ENCODE measurements at places on chromosomes 3 and 15.

GRCh38 chr3:99250821-99251355 lies 349.4 kb upstream of the DCBLD2 start:
- DNase-seq: no peak

DNA sequence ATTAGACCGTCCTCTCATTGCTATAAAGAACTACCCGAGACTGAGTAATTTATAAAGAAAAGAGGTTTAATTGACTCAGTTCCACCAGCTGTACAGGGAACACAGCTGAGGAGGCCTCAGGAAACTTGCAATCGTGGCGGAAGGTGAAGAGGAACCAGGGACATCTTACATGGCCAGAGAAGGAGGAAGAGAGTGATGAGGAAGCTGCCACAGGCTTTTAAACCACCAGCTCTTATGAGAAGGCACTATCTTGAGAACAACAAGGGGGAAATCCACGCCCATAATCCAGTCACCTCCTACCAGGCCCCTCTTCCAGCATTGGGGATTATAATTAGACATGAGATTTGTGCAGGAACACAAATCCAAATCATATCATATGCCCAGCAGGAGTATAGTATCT lies 138.5 kb downstream of the ALCAM start:
- DNase-seq: peak; percentile 32

GRCh38 chr3:172229462-172229861 lies 190.1 kb downstream of the FNDC3B start:
- DNase-seq: no peak

- no peak for DNase-seq
Observed at GRCh38 chr3:55322638-55323037, 164.5 kb downstream of the WNT5A start.

GRCh38 chr3:126152901-126153694 lies 27.3 kb downstream of the ALDH1L1 start:
- no peak for DNase-seq

DNA sequence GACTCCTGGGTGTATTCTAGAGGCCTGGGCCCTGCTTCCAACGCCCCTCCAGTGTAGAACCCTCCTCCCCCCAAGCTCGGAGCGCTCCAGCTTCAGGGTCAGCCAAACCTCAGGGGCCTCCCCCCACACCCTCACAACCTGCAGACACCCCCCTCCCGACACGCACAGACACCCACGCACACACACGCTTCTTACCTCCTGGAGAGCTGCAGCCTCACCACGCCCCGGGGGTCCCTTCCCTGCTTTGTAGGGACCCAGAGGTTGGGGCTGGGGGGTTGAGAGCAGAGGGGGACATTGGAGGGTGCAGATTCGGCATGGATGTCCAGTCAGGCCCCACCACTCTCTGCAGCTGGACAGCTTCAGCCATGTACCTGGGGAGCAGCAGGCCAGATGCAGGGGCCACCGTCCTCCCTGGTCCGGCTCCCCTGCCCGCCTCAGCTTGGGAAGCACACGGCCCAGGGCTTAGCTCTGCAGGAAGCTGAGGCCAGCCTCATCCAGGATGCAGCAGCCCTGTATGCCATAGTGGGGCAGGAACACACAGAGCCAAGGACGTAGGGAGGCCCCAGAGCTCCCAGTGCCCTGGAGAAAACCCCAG lies 13.0 kb downstream of the ZDHHC19 start:
- no peak for DNase-seq

DNA sequence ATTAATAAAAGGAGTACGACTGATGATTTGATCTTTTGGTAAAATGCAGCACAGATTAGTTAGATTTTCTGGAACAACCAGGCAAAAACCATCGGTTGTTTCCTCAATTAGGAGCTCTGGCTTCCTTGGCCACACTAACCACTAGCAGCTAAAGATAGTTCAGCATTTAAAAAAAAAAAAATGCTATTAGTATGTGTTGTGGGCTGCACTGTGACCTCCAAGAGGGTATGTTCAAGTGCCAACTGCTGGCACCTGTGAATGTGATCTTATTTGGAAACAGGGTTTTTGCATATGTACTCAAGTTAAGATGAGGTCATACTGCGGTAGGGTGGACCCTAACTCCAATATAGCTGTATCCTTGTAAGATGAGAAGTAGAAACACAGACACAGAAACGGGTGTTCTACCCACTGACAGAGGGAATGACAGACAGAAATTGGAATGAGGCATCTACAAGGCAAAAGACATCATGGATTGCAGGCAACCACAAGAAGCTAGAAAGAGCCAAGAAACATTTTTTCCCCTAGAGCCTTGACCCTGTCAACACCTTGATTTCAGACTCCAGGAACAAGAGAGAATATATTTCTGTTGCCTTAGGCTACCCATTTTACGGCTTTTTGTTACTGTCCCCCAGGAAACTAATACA lies 534.6 kb upstream of the ROBO2 start:
- DNase-seq: no peak

DNA sequence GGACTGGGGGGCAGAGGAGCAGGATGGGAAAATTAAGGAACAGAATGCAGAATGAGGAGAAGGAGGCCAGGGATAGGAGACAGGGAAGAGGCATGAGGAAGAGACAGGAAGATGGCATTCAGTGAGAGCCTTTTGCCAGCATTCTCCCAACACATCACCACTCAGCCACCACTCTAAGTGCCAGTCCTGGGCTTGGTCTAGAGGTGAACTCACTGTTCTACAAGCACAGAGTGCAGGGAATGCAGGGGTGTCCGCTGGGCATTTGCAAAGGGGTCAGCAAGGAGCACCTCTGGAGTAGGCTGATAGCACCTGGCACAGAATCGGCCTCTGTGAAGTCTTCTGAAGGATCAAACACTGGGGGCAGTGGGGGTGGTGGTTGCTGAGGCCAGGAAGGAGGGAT lies 14.6 kb upstream of the IGDCC3 start:
- no peak for DNase-seq

DNA sequence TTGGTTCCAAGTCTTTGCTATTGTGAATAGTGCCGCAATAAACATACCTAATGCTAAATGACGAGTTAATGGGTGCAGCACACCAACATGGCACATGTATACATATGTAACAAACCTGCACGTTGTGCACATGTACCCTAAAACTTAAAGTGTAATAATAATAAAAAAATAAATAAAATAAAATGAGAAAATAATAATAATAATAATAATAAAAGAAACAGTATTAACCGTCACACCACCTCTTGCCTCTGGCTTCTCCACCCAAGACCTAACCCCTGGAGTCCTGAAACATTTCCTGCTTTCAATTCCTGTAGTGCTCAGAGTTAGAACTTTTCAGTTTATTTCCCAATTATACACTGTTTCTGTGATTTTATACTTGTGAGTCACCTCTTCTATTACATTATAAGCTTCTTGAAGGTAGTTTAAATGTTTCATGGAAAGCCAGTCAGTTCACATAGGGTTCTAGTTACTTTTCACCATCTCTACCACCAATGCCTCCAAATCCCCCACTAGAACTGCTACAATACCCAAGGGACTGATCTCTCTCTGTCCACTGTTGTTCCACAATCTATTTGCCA lies 18.4 kb upstream of the GHSR start:
- DNase-seq: no peak

DNA sequence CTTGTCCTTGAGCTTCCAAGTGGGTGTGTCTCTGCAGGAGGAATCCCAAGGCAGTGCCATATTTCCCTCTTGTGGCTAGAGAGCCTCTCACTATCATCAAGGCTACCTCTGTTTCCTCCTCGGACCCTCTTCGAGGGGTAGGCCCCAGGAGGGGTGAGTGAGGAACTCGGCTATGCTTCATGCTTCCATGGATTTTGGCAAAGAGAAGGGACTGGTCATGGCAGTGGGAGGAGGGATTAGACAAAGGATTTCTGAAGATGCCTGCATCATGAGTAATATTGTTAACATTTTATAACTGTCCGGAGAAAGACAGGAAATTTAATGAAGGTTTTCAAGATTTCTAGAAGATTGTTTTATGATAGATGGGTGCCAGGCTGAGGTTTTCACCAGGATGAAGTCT lies 241.5 kb downstream of the CLSTN2 start:
- no peak for DNase-seq

DNA sequence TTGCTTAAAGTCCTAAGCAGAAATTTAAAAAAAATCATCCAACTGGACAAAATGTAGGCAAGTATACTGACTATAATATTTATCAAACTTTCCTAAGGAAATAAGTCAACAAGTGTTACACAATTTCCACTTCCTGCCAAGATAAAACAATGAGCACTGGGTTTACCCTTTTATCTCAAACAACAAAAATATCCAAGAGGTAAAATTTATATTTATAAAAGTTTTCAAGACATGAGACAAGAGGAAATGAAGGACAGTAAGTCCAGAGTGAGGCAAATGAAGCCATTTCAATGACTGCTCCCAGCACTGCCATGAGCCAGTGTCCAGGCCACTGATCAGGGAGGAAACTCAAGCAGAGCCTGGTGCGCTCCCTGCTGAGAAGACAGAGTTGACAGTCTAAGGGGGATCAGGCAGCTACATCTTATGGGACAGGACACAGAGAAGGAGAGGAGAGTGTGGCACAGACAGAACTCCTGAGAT lies 439.4 kb downstream of the RAP2B start:
- no peak for DNase-seq

DNA sequence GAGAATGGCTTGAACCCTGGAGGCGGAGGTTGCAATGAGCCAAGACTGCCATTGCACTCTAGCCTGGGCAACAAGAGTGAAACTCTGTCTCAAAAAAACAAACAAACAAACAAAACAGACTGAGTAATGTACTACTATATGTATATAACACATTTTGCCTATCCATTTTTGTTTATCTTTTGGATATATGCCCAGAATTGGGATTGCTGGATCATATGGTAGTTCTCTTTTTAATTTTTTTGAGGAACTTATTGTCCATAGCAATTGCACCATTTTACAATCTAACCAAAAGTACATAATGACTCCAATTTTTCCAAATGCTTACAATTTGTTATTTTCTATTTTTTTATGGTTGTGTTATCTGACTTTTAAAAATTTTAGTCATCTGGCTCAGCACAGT lies 47.3 kb downstream of the GMPS start:
- peak; percentile 16 for DNase-seq

- no peak for DNase-seq
Observed at GRCh38 chr3:97872525-97873042, 50.8 kb downstream of the CRYBG3 start.

GRCh38 chr3:158097081-158097592 lies 9.1 kb downstream of the SHOX2 start:
- peak; percentile 67 for DNase-seq

GRCh38 chr3:57003676-57004075 lies 56.8 kb upstream of the SPATA12 start:
- DNase-seq: no peak

GRCh38 chr15:31175484-31175883 lies 74.0 kb upstream of the TRPM1 start:
- no peak for DNase-seq
